HuH-7.5 (cell line): ENCODE measurements at places on chromosomes 2 and 18.

GRCh38 chr18:1779587-1779986 lies 791.7 kb downstream of the METTL4 start:
- DNase-seq, result no peak

- DNase-seq, result no peak
Observed at GRCh38 chr2:167335541-167335992, 447.3 kb downstream of the XIRP2 start.

GRCh38 chr18:50163505-50163904 lies 31.4 kb downstream of the MYO5B start:
- DNase-seq, result no peak

- DNase-seq, result no peak
Observed at GRCh38 chr18:1062588-1062987, 157.9 kb downstream of the ADCYAP1 start.

DNA sequence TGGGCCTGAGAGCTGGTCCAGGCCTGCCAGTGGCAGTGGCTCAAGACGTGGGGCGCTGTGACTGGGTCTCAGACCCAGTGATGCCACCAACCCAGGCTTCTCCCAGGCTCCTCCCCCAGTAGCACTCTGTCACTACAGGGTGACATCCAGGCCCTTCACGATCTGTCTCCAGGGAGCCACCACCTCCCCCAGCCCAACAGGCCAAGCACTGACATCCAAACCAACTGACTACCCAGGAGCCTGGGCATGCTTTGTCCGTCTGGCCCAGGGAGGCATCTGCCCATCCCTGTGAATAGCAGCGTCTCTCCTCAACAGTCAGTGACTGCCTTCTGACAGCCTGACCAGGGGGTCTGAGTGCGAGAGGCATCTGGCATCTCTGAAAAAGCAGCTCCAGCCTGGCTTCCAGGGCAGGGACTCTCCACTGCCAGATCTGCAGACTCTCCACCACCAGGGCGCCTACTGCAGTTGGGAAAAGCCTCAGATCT lies 13.0 kb downstream of the TEX44 start:
- DNase-seq, result no peak

DNA sequence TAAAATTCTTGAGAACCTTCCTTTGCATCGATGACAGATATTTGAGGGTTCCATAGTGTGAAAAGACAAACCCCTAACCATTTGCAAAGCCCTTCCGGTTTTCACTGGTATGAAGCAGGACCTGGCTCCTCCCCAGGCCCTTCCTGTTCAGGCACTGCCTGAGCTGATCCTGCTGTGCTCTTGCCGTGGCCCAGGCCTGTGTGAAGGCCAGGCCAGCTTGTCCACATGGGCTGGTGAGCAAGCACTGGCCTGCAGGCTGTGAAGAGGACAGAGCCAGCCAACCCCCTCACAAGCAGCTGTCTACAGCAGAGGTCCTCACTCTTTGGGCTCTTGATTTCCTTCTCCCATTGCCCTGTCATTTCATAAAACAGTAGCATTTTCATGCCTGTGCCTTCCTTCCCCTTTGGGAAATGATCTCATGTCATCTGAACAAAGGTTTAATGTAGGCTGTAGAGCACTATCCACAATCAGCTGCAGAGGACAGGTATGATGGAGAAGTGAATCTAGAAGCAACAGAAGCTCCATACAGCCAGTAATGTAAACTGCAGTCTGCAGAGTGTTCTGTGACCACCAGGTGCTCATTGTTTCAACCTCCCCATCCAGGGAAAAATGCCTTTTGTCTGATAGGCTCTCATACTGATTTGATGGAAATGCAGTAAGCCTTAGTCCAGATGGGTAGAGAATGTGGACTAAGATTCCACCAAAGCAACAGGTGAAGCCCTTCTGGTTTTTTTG lies 19.8 kb downstream of the MPHOSPH10 start:
- DNase-seq, result no peak

DNA sequence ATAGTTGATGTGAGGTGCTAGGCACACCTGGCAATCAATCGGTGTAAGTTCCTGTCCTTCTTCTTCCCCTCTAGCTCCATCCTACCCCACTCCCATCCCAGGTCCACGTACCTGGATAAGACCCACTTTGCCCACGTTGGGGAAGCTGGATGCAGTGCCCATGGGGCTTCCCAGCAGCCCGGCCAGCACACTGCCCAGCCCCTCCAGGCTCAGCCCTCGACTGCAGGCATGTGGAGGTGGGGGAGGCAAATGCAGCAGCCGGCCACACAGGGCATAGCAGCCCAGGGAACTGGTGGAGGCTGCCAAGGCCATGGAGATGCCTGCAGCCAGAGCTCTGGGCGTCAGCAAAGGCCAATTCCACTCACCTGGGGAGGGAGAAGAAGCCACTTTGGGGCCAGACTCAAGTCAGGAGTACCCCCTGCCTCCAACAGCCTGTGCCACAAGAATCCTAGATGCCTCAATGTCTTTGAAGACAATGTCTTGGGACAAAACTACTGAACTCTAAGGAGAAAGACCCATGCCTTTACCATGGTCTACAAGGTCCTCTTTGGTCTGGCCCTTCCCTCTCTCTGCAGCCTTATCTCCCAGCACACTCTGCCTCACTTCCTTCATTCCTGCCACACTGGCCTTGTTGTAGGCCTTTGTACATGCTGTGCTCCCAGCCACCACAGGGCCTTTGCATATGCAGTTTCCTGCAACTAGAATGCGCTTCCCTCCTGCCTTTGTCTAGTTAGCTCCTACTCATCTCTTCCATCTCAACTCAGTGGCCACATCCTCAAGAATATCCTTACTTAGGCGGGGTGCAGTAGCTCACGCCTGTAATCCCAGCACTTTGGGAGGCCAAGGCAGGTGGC lies 4.5 kb downstream of the SLC23A3 start:
- no peak for DNase-seq

DNA sequence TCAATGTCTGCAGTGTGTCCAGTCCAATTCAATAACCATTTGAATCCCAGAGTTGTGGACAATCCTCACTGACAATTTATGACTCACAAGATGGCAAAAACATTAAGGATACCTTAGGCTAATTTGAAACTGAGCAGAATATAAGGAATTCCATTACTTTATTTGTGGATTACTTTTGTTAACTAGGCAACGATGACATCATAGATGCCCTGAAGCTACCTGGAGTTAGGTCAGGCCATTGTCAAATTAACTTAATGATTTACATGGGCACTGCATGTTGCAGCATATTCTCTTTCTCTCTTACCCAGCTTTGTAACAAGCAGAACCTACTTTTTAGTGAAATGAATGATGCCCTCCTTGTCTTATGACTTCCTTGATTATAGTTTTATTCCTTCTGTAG lies 100.0 kb upstream of the CDCA7 start:
- no peak for DNase-seq

DNA sequence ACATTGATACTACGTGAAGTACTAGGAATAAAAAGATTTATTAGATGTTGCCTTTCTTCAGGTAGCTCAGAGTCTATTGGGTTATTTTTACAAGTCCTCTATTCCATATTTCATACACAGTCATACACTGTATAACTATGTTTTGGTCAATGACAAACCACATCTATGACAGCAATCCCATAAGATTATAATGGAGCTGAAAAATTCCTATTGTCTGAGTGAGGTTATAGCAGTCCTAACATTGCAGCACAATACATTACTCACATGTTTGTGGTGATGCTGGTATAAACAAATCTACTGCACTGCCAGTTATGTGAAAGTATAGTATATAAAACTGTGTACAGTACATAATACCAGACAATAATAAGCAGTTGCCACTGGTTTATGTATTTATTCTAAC lies 595.1 kb downstream of the MBD2 start:
- no peak for DNase-seq
